CD4-positive, alpha-beta T cell treated with Interleukin-6 at 100 ng/mL for 8 hours (primary cell): ENCODE measurements at places on chromosomes 5 and 9.
A peak's percentile ranks its signal among the peaks of the same experiment; 100 is the strongest.

DNA sequence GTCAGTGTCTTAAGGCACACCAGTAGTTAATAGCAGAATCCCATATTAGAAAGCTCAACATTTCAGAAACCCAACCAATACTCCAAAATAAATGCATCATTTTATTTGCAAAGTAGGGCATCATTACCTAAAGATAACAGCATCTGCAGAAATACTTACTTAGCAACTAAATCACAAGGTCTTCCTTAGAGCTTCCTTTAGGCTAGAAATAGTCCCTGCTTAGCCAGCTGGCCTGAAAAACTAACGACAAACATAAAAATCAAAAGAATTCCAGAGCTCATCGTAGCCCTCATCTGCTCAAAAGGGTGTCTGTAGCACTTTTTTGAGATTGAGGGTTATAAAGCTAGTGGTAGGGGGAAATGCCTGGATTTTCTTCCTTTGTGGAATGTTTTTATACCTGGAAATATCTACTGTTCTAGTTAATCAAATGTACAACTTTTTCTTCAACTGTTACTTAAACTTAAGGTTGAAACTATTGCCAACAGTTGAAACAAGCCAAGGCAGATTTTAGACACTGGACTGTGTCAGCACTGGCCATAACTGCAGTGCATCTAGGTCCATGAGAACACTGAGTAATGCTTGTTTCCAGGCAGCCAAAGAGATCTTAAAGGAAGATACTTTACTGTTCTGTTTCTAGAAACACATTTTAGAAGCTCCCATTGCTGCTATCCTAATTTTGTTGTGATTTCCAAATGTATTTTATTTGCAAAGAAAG lies 129.4 kb upstream of the RASA1 start:
- DNase-seq = no peak

- no peak for DNase-seq
Observed at GRCh38 chr9:137168904-137169856, 671 bp downstream of the LRRC26 start.

- DNase-seq = no peak
Observed at GRCh38 chr5:150496098-150496497, 11.8 kb upstream of the NDST1 start.

DNA sequence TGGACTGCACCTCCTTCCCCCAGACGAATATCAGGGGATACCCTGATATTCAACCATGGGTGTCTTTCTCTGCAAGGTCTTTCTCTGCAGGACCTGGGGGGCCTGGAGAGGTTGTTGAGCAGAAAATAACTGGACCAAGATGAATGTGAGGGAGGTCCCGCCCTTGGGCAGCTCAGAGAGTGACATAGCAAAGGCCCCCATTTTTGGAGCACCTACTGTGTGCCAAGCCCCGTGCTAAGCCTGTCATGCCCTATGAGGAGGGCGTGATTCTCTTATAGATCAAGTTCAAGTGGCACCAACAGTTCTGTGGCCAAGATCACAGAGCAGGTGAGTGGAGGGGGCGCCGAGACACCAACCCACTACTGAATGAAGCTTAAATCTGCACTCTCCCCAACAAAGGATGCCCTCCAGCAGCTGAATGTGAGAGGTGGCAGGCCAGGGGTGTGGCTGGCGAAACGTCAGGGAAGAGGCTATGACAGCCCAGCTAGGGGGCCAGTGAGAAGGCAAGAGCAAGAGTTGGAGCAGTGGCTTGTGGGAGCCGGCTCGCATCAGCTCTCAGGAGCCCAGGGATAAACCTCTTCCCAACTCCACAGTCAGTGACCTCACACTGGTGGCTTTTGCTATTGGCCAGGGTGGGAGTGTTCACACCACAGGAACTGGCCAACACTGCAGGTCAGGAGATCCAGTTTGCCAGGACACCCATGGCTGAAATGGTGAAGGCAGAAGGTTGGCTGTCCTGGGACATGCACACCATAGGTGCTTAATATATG lies 5.3 kb downstream of the SARDH start:
- DNase-seq = no peak

GRCh38 chr9:82553654-82554366 lies 509.1 kb downstream of the RASEF start:
- no peak for DNase-seq

DNA sequence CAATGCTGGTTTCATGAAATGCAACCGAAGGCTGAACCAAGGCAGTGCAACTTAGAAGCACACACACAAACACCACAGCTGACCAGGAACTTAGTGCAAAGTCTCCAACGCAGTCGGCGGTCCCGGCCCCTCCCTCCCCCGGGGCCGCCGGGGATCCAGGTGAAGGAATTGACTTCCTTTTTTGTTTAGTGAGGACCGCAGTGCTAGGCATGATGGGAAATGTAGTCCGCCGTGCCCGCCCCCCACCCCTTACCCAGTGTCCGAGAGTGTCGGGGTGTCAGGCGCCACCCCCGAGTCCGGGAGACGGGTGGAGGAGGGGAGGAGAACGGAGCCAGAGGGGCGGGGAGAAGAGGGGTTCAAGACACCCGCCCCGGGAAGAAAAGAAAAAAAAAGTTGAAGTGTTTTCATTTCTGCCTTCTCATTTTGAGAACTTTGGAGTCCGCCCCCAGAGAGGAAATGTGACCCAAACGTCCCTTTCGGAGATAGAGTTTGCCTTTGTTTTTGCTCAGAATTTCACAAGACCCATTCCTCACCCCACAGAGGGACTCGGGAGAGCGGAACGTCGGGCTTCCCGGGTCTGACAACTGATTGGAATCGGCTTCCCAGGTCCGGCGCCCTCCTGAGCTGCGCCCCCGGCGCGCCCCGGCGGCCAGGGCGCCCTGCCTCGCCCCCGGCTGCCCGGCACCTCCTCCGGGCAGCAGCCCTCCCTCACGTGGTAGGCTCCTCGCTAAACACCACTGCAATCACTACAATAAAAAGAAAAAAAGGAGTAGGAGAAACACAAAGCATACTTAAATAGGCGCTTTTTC lies 2.0 kb downstream of the IER5L start:
- DNase-seq = peak; percentile 45

- DNase-seq = no peak
Observed at GRCh38 chr9:137276473-137277328, 825 bp upstream of the TOR4A start.

GRCh38 chr5:122565331-122565730 lies 209.5 kb upstream of the SNX2 start:
- no peak for DNase-seq

- DNase-seq = no peak
Observed at GRCh38 chr5:9401786-9402472, 143.9 kb downstream of the SEMA5A start.

DNA sequence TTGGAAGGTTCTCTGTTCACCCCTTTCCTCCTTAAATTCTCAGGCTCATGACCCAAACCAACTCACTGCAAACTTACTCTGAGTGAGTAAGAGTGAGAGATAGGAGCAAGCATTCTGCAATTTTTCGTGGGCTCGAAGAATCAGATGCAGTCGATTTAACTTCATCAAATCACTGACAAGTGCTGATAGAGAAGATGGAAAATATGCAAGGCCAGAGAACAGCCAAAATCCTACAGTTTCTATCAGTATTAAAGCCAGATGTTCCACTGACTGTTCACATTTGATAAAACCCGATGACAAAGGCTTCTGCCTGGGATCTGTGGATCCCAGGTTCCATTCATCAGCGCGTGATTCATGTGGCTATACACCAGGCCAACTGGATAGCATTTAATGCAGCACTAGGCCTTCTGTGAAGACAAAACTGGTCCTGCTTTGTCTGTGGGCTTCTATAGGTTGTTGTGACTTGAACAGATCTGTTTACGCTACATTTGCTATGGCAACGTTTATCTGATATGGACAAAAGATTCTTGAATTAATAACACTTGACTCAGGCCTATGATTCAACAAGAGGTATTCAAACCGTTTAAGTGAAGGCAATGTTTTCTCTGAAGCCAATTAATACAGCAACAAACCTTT lies 251.2 kb downstream of the NFIB start:
- DNase-seq = no peak

DNA sequence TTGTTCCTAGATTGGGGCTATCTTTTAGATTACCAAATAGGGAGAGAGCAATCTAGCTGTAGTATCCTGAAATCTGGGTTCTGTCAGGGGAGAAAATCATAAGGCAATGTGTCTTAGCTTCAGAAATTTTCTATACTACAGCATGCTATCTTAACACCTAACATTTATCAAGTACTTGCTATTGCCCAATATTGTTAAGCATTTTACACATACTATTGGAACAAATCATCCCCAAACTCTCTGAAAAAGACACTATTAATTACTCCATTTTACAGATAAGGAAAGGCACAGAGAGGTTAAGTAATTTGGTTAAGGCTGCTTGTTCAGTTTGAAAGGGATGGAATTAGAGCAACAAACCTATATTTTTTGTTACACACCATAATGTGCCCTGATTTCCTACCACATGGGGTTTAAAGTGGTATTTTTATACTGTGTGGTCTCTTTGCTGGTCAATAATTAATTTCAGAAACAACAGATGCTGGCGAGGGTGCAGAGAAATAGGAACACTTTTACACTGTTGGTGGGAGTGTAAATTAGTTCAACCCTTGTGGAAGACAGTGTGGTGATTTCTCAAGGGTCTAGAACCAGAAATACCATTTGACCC lies 57.2 kb upstream of the RIC1 start:
- DNase-seq = no peak

- DNase-seq = no peak
Observed at GRCh38 chr5:556909-557441, 32.7 kb upstream of the SLC9A3 start.

DNA sequence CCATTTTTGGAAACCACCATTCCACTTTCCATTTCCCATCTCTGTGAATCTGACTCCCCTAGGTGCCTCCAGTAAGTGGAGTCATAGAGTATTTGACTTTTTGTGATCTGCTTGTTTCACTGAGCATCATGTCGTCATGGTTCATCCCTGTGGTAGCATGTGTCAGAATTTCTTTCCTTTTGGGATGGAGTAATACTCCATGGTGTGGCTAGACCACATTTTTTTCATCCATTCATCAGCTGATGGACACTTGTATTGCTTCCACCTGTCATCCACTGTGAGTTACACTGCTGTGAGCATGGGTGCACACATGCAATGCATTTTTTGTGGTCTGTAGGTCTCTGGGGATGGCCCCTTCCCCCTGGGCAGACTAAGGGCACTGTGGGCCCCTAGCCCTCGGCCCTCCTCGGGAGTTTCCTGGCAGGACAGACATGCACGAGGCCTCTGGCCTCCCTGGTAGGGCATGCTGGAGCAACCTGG lies 115.9 kb downstream of the GADD45G start:
- DNase-seq = no peak

DNA sequence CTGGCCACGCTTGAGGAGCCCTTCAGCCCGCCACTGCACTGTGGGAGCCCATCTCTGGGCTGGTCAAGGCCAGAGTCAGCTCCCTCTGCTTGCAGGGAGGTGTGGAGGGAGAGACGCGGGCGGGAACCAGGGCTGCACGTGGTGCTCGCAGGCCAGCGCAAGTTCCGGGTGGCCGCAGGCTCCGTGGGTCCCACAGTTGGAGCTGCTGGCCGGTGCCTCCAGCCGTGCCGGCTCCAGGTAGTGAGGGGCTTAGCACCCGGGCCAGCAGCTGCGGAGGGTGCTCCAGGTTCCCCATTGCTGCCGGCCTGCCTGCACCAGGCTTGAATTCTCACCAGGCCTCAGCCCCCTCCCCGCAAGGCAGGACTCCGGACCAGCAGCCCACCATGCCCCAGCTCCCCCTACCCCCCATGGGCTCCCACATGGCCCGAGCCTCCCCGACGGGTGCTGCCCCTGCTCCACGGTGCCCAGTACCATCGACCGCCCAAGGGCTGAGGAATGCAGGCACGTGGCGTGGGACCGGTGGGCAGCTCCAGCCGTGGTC lies 192.8 kb upstream of the IZUMO3 start:
- no peak for DNase-seq

- no peak for DNase-seq
Observed at GRCh38 chr5:103706939-103707682, 144.5 kb upstream of the NUDT12 start.

- no peak for DNase-seq
Observed at GRCh38 chr5:148488757-148489156, 105.0 kb downstream of the FBXO38 start.

DNA sequence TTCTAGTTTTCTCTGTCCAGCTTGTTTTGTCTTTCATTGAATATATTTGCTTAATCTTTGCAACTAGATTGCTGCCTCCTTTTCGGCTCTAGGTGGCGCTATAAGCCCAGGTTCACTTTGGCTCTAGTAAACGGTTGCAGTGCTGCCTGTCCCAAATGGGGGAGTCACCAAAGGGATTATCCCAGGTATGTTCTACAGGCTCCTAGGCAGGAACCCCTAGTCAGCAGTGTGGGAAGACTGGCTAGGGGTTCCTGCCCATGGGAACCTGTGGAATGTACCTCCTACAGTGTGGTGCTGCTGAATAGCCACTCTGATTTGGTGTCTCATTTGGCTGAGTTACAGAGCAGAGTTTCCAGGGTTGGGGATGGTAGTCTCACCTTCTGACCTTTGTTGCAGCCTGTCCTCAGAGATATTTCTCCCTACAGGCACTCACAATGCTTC lies 85.2 kb downstream of the ARSB start:
- DNase-seq = no peak

DNA sequence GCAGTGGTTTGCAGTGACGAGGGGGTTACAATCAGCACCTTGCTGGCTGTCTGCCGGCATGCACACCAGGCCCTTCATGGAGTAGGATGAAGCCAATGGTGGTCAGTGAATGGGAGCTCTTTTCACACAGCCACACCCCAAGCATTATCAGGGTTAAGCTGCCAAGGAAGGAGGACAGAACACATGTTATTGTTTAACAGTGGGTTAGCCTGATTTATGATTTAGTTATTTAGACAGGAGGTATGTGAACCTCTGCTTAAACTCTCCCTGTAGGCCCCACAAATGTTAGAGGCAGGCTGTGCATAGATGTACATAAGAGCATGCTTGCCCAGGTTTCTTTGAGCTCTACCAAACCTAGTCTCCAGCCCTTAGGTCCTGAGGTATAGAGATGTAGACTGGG lies 262.9 kb downstream of the SPOCK1 start:
- no peak for DNase-seq

- DNase-seq = no peak
Observed at GRCh38 chr5:16735101-16736060, 118.6 kb upstream of the RETREG1 start.

DNA sequence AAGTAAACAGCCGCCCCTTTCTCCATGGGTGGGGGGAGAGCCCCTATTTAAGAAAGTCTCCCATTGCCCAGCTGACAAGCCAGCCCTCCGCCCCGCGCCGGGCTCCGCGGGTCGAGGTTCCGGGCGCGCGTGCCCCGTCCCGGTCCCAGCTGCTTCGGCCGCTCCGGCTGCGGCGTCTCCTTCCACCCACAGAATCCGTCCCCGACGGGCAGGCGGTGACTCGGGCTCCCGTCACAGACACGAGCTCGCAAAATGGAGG lies 223 bp downstream of the NR3C1 start:
- no peak for DNase-seq

- DNase-seq = no peak
Observed at GRCh38 chr9:18863791-18864190, 169.2 kb downstream of the SAXO1 start.
